Stimulated activated CD8-positive, alpha-beta memory T cell treated with anti-CD3 and anti-CD28 coated beads, Interleukin-4, amount 100 ng/mL, for 1 hour (primary cell): ENCODE measurements at places on chromosomes 16 and 17.

- DNase-seq = no peak
Measured at GRCh38 chr16:50311134-50311528, 44.8 kb downstream of the ADCY7 start.

GRCh38 chr17:56815711-56816110 is 18.0 kb downstream of the C17orf67 start:
- DNase-seq = no peak

- peak; percentile 6 for DNase-seq
Measured at GRCh38 chr16:11405331-11406176, 60.3 kb downstream of the RMI2 start.

- DNase-seq = no peak
Measured at GRCh38 chr17:17414341-17414805, 62.4 kb upstream of the MED9 start.

DNA sequence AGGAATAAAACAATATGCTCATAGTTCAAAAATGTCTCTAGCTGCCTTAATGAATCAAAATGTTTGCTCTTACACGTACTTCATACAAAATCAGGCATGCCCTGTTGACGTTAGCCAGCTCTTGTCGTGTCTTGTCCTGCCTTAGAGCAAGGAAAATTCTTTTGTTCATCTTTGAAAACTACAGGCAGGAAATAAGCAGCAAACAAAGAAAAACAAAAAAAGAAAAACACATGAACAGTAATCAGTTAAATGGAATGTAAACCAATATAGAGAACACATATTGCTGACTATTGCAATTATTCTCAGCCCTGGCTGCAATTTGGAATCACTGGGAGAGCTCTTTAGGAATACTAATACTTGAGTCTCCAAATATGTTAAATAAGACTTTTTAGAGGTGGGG is 1.7 kb downstream of the CAPNS2 start:
- no peak for DNase-seq

DNA sequence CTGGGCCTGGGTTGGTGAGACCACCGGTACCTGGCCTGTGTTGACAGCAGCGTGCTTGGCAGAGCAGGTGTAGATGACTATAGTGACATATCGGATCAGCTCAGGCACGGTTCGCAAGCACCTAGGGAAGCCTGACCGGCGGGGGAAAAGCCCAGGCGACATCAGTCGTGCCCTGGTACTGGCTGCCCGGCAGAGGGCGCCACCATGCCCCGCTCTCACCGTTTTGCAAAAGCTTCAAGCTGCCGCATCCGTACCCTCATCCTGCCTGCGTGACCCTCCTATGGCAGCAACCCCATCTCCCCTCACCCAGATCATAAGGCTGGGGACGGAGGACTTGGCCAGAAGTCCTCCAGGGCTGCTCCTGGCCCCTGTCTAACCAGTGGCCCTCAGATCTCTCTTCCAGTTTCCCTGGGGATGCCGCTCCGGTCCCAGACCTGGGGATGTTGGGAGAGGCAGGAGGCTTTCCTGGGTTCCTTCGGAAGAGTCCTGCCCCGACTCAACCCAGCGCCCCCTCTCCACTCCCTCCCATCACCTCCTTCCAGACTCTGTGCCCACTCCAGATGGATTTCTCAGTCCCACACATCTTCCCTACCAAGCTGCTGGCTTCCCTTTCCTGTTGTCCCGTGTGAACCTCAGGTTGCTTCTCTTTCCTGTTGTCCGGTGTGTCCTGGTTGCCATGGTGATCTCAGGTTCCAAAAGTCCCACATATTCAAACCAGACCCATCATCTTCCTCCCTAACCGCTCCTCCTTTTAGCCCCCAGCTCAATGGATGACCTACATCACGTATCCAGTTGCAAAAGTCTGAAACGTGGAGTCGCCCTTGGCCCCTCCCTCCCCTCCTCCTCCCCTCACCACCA is 13.7 kb downstream of the ALOX12B start:
- DNase-seq = peak; percentile 75

DNA sequence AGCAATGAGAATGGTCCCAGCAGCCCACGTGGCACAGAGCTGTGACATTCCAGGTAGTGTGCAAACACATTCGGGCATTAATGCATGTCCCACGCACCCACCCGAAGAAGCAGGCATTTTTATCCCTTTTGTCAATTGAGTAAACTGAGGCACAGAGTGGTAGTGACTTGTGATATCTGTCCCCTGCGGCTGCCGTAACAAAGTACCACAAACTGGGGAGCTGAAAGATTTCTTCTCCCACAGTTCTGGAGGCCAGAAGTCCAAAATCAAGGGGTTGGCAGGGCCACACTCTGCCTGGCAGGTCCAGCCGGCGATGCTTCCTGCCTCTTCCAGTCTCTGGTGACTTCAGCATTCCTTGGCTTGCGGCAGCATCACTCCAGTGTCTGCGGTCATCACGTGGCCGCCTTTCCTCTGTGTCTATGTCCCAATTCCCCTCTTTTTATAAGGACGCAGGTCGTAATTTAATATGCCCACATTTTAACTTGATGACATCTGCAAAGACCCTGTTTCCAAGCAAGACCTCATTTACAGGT is 221.9 kb upstream of the GSE1 start:
- no peak for DNase-seq

- DNase-seq = peak; percentile 47
Measured at GRCh38 chr17:58487589-58488427, at the start of gene HSF5. Gene HSF5, minus strand, starts transcription at chr17:58488408. Its CDS starts 134 bp downstream, at chr17:58488274.

GRCh38 chr16:16095646-16096045 is 127.6 kb downstream of the ABCC6 start:
- no peak for DNase-seq

GRCh38 chr16:75836347-75837010 is 110.2 kb upstream of the CPHXL start:
- no peak for DNase-seq

DNA sequence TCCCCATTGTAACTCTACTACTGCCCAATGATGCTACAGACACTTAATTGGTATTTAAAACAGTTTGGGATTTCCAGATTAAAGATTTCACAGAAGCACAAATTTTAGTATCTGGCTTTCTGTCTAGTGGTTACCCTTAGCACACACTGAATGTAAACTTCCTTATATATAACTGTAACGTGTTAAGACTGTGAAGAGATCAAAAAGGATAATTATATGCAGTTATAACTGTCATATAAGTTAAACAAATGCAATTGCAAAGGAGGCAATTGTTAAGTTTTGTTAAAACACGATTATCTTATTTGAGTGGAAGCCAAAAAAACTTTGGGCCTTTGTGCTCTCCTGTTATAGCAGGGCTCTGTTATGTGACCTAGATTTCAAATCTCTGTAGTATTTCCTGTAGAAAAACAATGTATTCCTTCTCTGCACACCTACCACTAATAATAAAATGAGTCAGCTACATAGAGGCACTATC is 147.9 kb downstream of the STXBP4 start:
- no peak for DNase-seq

DNA sequence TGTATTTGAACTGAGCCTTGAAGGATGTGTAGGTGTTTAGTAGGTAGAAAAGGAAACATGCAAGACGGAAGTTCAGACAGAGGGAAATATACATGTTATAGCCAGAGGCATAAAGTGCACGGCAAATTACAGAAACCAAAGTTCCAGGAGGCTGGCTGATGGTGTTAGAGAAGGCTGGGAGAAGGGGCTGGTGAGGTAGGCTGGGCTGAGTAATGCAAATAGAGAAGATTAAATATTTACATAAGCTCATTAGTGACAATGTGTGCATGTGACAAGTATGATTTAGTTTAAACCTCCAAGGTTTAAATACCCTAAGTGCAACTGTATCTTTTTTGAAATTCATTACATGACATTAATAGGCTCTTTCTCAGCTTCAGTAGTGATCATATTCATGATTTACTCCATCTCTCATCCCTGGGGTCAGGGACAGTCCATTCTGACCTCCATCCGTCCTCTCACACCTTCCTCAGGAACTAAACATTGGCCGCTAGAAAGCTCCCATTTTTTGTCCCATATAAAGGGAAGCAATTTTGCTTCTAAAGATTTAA is 399.8 kb upstream of the SALL1 start:
- DNase-seq = no peak

GRCh38 chr16:69620573-69620972 is 54.8 kb downstream of the NFAT5 start:
- DNase-seq = no peak

GRCh38 chr17:81921996-81922565 is 4.1 kb upstream of the SIRT7 start:
- no peak for DNase-seq

- no peak for DNase-seq
Measured at GRCh38 chr17:68777243-68777855, 176.2 kb upstream of the FAM20A start.

DNA sequence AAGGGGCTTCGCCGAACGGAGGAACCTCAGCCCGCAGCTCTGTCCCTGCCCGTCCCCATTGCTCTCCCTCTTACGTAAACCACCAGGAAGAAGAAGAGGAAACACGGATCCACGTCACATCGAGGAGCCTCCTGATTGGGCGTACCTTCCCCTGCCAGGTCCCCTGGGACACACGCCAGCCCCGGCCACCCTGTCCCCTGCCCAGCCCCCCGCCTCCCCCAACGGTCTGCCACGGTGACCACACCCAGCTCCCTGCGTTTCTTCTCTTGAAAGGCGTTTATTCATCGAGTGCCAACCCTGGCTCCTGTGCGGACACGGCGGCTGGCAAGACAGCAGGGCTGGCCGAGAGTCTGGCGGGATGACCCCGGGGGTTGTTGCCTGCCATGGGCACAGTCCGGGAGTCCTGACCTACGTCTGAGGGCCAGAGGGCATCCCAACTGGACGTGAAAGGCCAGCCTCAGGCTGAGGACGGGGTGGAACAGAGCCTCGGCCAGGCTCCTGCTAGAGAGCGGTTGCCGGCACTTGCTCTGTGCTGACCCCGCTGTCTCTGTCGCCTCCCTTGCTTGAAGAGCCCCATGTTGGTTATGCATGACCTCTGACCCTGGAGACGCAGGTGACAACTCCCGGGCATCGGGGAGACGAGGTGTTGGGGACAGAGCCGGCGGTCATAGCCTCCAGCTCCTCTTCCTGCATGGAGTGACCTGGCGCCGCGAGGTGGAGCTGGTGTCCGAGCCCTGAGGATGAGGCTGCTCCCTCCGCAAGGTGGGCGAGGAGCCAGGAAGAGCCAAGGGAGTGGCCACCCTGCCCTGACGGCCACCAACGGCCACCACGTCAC is 40.5 kb upstream of the ACSF3 start:
- no peak for DNase-seq
